Caki2 (cell line): ENCODE measurements at places on chromosomes 2 and 18. TPM values are rescaled to one million over a fixed set of nuclear protein-coding genes. Genes with fewer than 3 reads are reported as not detected.

DNA sequence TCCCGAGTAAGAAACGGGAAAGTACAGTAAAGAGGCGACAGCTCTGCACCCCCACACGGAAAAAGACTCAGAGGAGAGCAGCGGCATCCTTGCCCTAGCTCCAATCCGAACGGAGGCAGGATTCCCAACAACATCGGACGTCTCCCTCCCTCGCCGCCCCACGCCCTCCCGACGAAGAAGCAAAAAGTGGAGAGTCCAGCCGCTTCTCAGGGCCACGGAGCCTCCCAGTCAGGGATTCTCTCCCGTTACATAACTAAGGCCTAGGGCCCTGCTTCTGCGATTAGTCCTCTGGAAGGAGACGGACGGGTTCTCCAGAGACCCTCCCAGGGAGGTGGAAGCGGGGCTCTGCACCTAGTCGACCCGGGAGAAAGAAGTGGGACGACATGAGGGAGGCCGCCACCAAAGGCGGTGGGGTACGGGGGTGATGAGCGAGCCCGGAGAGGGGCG, 587 bp downstream of the SUMO1 start:
- DNase-seq, result peak; percentile 54

GRCh38 chr18:54109131-54109683, 115.3 kb downstream of the MBD2 start:
- no peak for DNase-seq

DNA sequence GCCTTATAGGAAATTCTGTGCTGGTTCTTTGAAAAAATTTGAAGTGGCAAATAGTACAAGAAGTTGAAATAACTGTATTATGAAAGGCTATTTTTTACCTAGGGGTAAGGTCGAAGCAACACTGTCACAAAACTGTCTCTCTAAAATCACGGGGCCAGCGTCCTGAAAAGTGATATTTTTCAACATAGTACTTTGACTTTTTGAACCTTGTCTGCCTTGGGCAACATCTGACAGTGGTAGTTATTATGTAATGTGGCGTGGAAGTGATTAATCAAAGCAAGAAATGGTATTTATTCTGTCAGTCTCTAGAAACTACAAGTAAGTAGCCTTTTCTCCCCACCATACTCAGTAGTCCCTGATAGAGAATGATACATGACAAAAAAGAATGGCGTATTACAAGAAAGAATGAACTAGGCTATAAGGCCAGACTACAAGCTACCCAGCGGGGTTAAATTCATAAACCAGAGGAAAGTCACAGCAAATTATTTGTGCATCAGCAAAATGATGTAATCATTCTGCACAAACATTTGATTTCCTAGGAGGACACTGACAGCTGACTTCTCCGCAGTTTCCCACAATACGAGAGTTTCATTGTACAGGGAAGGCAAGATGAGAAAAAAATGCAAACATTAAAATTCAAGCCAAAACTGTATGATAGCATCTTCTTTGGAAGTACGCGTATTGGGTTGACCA, 9.8 kb downstream of the GEN1 start:
- DNase-seq, result no peak

GRCh38 chr2:12697617-12698016, 19.1 kb upstream of the TRIB2 start:
- DNase-seq, result no peak

Gene MC2R
- not detected in 2 replicates for total RNA-seq

DNA sequence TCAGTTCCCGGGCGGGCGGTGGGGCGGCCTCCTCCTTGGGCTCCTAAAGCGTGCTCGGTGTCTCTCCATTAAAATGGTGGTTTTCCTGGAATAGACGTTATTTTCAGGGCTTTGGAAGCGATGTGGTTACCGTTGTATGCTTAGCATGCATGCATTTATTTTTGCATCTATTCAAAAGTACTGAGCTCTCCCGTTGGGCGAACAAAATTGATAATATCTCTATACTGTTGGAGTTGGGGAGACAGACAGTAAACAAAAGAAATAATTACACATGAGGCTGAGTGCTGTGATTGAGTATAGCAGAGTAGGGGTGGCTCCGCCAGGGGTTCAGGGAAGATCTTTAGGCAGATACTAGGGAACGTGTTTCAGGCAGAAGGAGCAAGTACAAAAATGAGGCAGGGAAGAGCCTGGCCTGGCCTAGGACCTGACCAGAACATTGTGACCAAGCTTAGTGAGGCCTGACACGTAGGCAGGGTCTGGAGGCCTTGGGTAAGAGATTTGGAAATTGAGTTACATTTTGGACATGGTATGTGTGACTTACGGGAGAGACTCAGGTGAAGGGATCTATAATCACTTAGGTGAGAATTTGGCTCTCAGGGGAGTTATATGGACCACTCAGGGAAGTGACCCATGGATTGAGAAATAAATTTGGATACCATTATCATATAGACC, 674 bp downstream of the NCAPH start:
- DNase-seq, result no peak
